ENCODE measurements at places on chromosomes 7 and 10.

DNA sequence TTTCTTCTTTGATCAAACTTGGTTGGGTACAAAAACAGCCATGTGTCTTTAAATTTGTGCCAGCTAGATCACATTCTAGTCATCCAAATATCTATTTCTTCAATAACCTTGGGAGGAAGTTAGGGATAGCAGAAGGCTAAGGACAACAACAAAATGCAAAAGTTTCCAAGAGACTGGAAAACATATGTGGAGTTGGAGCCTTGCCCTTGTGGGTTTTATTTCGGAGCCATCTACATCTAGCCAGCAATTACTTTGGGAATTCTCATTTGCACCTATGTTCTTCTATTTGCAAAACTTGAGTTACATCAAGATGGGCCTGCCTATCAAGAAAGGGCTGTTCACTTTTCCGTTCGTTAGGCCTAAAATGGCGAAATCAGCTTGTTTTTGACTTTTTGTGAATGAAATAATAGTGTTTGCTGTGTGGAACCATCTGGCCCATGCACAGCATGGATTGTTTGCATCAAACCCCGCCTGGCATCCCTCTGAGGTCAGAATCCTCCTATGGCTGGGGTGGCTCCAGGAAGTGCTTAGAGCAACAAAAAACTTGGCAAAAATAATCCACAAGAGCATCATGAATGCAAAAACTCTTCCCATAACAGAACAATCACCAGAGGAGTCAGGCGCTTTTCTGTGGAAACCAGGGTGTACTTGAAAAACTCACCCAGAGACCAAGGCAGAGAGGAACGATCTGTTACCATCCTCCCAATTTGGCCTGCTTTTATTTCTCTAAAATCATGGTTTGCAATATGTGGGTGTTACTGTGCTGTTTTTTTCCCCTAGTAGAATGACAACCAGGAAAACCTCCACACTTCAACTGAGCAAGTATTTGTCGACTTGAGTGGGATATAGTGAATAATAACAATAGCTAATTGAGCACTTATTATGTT, 36.2 kb upstream of the XPNPEP1 start:
- no peak for DNase-seq

- DNase-seq, result peak; percentile 59
These were observed 130.4 kb downstream of the SMURF1 start for GRCh38 chr7:99013266-99014112.

GRCh38 chr7:139334399-139335150, 6.6 kb upstream of the FMC1 start:
- no peak for DNase-seq

GRCh38 chr10:31035266-31035798, 3.7 kb upstream of the ZNF438 start:
- DNase-seq, result no peak

GRCh38 chr7:109503421-109503820, 933.7 kb downstream of the DNAJB9 start:
- no peak for DNase-seq

- no peak for DNase-seq
These were observed 24.0 kb downstream of the WASL start for GRCh38 chr7:123724817-123725253.

DNA sequence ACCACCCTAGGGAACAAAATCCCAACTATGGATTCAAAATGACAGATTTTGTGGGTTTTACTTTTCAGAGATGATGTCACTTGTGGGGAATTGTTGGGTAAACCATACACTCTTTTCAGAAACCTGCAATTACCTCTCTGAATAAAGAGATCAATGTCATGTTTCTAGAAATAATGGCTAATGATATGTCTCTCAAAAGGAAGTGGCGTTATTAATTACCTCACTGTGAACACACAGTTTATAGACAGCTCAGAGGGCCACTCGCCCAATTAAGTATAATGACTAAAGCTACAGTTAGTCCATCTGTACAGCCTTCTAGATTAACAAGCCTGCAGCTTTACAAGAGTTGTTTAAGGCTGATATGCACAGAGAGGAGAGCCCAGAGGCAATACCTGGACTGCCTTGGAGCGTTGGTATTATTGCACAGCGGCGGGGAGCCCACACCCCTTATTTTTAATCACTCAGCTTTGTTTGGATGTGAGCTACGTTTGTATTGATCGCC, 79.5 kb downstream of the RAB11FIP2 start:
- no peak for DNase-seq

DNA sequence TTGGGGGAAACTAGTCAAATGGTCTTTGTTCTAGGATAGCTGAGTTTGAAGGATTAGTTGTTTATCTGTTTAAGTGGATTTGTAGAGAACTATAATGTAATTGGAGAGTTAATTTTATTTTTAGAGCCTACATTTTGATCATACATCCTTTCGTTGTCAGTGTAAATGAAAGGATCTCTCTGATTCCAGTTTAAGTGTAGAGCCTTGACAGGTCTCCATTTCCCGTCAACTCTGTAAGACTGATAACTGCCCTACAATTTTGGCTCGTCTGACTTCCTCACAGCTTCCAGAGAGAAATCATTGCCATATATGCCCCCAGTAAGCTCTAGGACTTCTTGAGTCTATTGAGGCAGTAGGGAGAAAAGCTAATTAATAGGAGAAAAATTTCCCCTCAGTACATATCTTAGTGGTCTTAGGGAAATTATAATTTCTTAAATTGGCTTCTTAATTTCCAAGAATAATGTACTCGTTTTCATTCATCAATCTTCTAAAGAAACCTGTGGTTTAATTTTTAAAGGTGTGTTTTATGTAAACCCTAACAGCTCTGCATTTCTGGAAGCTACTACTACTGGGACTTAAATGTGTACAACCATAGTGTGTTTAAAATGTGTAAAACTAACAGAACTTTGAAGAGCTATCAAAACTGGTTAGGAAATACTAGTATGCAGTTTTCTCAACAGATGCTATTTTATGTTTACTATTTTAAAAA, 3.8 kb downstream of the KMT2E start:
- no peak for DNase-seq
